ENCODE measurements at places on chromosomes 1 and 21.

DNA sequence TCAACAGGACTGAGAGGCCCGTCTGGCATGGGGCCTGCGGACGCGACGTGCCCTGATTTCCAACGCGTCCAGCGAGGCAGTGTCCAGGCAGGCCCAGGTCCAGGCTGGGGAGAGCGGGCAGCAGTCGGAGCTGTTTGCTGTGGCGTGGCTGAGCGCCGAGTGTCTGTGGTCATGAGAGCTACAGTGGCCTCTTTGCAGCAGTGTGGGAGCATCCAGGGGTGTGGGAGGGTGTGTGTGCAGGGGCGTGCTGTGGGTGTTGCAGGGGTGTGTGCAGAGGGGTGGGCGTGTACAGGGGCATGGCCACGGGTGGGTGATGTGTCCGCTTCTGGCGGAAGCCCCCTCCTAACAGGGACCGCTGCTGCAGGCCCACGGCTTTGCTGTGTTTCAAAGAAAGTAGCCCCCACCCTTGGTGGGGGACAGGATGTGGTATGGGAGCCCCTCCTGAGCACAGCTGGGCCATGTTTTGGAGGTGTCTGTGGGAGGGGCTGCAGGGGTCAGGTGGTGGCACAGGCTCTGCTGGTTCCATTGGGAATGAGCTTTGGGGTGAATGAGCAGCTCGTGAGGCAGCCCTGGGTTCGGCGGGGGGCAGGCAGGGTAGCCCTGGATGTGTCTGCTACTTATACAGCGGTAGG lies 17.7 kb downstream of the PLCH2 start:
- no peak for DNase-seq

- no peak for DNase-seq
Measured at GRCh38 chr1:209869291-209870149, 41.7 kb downstream of the UTP25 start.

DNA sequence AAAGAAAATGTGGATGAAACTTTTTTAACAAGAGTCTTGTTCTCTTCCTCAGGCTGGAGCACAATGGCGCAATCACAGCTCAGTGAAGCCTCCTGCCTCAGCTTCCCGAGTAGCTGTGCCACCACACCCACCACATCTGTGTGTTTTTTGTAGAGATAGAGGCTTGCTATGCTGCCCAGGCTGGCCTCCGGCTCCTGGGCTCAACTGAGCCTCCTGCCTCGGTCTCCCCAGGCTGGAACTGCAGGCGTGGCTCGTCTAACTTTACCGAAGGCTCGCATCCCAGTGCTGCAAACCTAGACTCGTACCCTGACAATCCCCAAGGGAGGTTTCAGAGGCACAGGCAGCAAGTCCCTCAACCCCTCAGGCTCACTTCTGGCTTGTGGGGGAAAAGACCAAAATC lies 14.5 kb downstream of the SSU72 start:
- DNase-seq: no peak

DNA sequence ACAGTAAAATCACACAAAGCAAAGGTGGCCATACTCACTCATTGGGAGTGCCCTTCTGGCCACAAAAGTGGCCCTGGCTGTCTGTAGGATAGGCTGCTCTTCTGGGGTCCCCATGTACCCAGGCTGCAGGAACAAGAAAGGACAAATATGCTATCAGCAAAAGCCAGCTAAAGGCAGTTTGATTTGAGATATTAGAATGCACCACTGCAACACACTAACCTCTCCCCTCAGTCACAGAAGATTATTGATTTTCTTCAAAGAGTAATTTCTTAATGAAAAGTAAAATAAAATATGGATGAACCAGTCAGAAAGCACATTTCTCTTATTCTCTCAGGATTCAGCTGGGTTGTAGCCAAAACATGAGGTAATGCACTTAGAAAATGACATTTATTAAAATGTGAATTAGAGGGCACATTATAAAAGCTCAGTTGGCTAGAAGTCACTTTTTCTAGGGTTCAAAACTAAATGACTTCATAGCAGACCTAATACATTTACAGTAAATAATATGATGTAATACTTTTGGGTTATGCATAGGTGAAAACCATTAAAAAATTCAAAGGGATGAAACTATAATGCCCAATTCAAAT lies 140.8 kb downstream of the LHX8 start:
- DNase-seq: no peak

GRCh38 chr1:207389728-207390464 lies 64.2 kb upstream of the CR2 start:
- DNase-seq: no peak

GRCh38 chr1:180982422-180982821 lies 40.2 kb downstream of the STX6 start:
- no peak for DNase-seq

DNA sequence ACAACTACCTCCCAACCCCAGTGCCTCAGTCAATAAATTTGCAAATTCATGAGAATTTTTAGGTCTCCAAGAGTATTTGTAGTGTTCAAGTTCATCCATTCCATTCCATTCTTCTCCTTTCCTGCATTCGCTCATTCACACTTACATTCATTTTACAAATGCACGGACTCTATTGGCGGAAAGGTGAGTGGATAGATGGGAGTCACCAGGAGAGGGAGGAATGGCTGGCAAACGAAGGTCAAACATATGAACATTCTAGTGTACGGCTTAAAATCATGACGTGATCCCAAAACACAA lies 2.5 kb downstream of the LORICRIN start:
- DNase-seq: no peak

Data from NT2/D1 (cell line).